ENCODE measurements at places on chromosomes 11 and 22.

- DNase-seq: no peak
Measured at GRCh38 chr11:15742626-15743519, 613.5 kb downstream of the SOX6 start.

DNA sequence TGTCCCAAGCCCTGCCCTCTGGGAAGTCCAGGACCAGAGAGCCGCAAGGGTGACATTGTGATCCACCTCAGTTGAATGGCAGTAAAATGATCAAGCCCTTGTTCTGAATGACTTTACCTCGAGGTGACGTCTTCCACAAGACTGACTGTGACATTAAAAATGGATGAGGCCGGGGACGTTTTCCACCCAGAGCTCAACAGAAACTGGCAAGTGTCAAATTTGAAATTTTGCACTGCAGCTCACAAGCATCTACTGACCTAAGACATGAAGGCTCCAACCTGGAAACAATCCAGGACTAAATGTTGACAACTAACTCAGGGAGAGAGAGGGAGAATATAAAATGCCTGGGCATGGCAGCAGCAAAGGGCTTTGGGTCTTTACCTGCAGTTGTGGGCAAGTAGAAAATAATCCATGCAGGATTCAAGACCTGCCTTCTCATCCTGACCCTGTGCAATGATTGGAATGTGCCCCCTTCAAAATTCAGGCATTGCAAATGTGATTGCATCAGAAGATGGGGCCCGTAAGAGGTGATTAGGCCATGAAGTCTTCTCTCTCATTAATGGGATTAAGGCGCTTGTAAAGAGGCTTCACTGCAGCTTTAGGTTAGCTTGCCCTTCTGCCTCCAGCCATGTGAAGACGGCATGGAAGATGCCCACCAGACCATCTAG lies 33.6 kb upstream of the CLMP start:
- DNase-seq: no peak

DNA sequence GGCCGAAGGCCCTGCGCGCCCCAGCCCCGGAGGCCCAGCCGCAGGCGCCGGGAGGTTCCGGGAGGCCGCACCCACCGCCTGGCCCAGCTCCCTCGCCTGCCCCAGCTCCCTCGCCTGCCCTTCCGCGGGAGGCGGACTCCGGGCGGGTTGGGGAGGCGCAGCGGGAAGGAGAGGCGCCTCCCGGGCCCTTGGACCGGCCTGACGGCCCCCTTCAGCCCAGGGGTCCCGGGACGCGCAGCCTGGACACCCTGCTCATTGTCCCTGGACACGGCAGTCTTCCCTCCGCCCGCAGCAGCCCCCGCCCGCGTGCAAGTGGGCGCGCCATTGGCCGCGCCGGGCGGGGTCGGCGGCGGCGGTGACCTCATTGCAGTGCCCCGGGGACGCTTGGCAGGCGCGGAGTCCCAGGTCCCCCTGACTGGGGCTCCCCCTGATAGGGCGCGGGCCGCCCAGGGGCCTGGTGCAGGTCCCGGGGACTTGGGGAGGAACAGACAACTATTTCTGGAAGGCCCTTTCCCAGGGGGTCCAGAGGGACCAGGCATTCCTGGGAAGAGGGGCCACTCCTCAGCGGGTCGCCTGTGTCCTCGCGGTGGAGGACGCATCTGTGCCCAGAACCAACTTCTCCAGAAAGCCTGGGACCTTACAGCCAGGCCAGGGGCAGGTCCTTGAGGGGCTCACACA lies 501 bp downstream of the CD151 start:
- no peak for DNase-seq

DNA sequence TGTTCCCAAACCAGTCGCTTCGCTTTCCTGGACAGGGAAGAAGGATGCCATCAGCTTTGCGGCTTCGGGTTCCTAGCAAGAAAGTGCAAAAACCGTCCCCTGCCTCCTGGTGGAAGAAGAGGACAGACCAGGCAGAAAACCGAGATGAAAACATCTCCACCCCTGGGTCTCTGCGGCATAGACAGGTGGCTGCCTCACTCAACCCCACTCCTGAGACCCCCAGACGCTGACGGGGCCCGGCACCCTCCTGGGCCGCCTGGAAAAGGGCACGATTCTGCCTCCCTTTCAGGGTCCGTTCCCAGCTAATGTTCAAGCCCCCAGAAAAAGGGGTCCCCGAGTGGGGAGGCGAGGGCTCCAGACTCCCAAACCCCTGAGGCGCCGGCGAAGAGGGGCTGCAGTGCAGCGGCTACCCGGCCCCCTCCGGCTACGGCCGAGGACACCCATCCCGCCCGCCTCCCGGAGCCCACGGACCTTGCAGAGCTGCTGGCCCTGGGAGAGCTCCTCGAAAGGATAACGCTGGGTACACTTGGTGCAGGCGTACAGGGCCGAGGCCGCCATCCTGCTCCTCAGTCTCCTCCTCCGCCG lies 569 bp downstream of the FAM76B start:
- peak; percentile 5 for DNase-seq

DNA sequence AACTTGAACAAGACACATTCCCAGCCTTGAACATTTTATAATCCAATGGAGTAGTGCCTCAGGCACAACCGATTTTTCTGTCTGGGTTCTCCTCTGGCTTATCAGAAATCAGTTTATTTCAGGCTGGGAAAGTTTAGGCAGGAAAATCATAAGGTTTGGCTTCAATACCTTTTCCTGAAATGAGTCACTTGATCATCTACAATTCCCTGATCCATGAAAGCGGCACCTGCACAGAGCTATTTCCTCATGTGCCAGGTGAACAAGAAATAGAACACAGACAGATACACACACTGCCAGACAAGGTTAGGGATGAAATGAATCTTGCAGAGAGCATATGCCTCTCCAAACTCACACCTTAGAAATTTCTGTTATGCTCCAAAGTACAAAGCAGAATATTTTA lies 106.7 kb upstream of the OR9G4 start:
- no peak for DNase-seq

DNA sequence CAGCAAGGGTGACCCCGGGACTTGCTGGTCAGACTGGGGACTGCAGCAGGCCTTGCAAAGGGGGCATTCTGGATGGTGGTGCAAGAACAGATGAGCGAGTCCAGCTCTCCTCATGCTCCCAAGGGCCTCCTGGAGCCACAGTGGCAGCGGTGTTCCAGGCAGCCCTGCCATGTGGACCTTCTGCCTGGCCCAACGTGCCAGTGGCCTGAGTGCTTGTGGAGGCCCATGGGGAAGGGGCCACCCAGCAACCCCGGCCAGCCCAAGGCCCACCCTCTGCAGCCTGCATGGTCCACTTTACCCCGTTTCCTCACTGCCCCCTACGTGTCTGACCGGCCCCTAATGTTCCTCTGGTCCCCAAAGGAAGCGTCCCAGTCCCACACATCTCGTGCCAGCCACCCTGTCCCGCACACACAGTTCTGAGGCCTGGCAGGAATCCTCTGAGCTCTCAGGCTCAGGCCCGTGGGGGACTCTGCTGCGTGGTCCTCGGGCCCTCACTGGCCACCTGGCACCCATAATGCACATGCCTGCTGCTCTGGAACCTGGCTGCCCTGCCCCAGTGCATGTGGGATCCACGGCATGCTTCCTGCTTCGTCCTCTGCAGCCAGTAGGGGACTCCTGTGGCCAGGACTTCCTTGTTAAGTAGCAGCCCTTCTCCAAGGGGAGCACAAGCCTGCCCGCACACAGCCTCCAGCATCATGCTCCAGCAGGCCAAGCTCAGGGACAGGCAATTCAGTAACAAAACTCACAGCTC lies 85.5 kb downstream of the DGCR2 start:
- no peak for DNase-seq

DNA sequence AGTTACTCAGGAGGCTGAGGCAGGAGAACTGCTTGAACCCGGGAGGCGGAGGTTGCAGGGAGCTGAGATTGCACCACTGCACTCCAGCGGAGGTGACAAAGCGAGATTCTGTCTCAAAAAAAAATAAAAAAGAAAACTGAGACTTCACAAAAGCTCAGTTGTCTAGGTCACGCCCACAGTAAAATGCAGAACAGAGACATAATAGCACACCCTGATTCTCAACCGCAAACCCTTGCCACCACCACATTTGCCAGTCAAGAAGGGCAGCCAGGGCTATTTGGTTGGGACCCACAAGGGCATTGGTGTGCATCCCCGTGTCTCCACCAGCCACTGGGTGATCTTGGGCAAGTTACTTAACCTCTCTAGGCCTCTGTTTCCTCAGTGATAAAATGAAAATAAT lies 25.4 kb downstream of the CREB3L1 start:
- no peak for DNase-seq

DNA sequence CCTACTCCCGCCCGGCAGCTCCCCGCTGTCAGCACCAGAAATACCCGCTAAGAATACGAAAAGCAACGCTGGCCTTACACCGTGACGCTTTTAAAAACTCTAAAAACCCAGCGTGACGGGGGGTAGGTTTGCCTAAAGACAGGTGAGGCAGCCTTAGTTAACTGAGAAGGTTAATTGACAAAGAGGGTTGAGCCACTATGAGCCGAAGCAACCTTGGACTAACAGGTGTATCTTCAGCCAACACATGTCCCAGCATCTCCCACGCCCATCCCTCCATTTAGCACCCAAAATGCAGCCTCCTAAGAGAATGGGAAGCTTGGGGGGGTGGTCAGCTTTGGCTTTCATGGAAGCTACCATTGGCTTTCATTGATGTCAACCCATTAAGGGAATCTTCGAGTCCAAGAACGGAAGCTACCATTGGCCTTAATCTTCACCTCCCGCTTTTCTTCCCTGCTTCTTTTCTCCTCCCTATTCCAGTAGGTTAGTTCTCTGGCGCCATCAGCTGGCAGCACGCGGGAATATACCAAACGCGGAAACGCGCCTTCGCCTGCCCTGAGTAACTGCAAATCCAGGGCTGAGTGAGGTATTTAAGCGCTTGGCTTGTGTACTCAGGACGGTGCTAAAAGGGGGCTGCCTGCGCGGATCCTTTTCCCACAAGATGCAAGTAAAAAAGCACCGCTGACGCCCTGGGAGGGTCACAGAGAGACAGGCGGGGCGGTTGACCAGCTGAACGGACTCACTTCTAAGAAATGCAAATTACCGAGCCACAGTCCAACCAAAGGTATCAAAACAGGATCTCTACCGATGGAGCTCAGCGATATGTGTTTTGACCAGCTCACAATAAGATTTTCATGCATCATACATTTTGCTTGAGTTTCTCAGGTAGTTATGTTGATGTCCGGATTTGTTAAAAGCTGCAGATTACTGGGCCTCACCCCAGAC lies 38.5 kb upstream of the GLYATL1 start:
- no peak for DNase-seq

- DNase-seq: no peak
Measured at GRCh38 chr11:80239217-80239616, 798.4 kb upstream of the TENM4 start.

GRCh38 chr11:29002816-29003215 lies 894.6 kb downstream of the METTL15 start:
- DNase-seq: no peak

GRCh38 chr11:112811783-112812182 lies 149.4 kb upstream of the NCAM1 start:
- no peak for DNase-seq

- no peak for DNase-seq
Measured at GRCh38 chr11:129455101-129455500, 79.5 kb downstream of the BARX2 start.

DNA sequence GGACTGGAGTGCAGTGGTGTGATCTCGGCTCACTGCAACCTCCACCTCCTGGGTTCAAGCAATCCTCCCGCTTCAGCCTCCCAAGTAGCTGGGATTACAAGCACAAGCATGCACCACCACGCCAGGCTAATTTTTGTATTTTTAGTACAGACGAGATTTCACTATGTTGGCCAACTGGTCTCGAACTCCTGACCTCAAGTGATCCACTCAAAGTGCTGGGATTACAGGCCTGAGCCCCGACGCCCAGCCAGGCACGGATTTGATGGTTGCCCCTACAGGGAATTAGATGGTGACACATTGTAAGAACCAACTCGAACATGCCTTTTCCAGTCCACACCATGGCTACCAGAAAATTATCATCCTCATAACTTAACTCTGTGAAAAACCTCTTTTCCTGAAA lies 26.8 kb upstream of the RTL6 start:
- DNase-seq: no peak

GRCh38 chr11:14022821-14023220 lies 60.3 kb downstream of the SPON1 start:
- DNase-seq: no peak

DNA sequence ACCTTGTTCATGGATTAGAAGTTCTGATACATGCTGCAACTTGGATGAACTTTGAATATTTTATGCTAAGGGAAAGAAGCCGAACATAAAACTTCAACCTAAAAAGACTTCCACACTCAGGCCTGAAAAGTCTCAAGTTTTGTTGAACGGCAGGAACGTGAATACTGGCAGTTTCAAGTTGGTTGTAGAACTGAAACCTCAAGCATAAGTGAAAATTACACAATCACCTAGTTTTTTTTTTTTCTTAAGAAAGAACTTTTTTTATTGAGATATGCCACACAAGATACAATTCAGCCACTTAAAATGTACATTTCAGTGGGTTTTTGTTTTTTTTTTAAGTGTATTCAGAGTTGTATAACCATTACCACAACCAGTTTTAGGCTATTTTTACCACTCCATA lies 50.8 kb upstream of the ADORA2A start:
- DNase-seq: no peak

- no peak for DNase-seq
Measured at GRCh38 chr11:44823006-44823405, 96.2 kb downstream of the TSPAN18 start.

GRCh38 chr22:48955351-48956311 lies 872.0 kb downstream of the BRD1 start:
- no peak for DNase-seq

GRCh38 chr22:27597703-27598444 lies 203.7 kb downstream of the MN1 start:
- no peak for DNase-seq

GRCh38 chr11:68954836-68955606 lies 25.8 kb downstream of the MRGPRD start:
- DNase-seq: no peak

DNA sequence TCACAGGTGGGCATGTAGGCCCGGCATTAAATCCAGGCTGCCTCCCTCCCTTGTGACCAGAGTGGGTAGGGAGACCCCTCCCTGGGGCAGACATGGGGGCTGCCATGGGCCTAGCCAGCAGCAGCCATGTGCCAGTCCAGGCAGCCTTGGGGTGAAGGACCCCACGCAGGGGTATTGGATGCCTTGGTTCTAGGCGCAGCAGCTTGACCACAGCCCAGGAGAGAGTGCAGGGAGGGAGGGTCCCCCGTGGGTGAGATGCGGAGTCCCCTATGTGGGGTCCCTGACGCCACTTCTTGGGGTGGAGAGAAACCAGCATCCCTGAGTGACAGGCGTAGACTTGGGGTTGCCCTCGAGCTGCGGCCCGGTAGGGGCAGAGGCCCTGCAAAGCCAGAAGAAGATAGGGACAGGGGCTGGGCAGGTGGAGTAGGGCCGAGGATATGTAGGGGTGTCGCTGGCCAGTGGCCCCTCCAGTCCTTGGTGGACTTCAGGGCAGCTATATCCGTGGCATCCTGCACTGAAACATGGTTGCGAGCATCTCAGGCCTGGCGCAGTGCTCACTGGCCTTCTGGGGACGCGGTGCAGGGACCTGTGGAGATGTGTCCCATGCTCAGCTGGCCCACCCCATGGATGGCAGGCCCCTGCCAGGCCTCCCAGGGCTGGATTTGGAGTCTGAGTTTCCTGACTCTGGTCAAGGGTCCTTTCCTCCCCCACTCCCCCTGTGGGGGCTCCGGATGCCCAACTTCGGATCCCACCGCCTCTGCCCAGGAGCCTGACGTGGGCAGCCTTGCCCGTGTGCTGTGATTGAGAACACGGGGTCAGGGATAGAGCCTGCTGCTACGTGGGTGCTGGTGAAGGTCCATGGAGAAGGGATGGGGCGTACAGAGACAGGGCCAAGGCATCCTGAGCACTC lies 1179.8 kb downstream of the BRD1 start:
- no peak for DNase-seq

All from stimulated activated CD8-positive, alpha-beta memory T cell treated with anti-CD3 and anti-CD28 coated beads, Interleukin-7, amount 100 ng/mL, for 4 hours (primary cell).